CD4-positive, alpha-beta T cell treated with Interleukin-4 for 4 hours (primary cell): ENCODE measurements at places on chromosomes 6 and 20.
A peak's percentile ranks its signal among the peaks of the same experiment; 100 is the strongest.

DNA sequence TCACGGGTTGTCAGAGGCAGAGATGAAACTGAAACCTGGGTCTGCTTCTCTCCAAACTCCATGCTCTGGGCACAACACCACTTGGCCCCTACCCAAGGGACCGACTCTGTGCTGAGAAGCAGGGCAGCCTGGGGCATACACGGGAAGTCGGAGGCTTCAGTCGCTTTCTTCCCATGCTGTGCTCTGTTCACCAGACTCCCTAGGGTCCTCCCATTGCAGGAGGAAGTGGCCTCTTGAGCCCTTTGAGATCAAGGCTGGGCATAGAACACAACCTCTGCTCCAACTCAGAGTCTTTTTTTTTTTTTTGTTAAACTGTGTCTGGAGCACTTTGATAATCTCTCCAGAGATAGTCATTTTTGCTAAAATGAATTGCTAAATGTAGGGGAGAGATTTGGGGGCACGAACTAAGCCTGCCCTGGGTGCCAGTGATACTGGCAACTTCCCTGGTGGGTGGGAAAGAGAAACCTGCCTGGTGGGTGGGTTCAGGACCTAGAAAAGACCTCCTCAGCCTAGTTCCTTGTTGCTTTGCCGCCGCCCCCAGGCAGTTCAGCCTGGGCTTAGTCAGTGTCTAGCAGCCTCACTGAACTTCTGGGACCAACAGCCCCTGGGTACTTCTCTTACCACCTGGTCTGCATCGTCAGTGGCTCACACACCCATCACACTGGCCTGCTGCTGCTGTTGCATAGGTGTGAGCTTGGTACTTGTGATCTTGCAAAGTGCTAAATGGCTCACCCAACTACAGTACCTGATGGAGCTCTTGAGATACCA lies 62.0 kb downstream of the PPP1R14C start:
- DNase-seq, result no peak

- DNase-seq, result no peak
These were observed 11.9 kb upstream of the CAPN11 start for GRCh38 chr6:44146685-44147084.

DNA sequence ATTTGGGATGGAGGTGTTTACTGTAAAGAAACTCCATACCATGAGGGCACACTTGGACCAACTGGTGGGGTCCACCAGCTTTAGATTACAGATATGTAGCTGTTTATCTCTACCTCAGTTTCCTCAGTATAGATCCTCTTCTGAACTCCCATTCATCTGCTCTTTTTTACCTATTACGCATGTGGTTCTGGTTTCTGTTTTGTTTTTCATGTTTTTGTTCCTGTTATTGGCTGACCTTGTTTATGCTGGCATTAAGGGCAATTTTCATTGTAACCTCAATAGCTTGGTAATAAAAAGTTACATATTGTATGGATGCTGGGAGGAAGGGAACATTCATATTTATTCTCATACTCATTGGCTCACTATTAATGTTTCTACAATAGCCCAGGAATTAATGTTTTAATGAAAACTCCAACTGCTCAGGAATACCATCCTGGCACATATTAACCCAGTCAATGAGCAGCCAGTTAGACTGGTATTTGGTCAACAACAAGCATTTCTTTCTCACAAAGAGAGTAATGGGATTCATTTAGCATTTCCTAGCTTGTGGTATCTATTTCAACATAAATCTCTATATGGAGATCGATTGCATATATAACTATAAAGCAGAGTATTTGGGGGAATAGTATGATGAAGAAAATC lies 83.8 kb upstream of the FAM184A start:
- no peak for DNase-seq

GRCh38 chr6:45116714-45117410 lies 211.3 kb upstream of the RUNX2 start:
- DNase-seq, result no peak

DNA sequence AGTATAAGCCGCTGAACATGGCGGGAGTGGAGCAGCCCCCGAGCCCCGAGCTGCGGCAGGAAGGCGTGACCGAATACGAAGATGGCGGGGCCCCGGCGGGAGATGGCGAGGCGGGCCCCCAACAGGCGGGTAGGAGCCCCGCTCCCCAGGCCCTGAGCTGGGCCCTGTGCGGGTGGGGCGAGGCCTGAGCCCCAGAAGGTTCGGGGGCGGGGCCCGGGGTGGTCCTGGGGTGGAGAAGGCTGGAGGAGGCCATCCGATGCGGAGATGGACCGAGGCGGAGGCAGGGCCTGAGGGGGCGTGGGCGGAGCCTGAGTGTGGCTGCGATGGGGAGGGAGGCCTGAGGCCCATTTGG lies 7.1 kb downstream of the L3MBTL1 start:
- DNase-seq, result no peak

DNA sequence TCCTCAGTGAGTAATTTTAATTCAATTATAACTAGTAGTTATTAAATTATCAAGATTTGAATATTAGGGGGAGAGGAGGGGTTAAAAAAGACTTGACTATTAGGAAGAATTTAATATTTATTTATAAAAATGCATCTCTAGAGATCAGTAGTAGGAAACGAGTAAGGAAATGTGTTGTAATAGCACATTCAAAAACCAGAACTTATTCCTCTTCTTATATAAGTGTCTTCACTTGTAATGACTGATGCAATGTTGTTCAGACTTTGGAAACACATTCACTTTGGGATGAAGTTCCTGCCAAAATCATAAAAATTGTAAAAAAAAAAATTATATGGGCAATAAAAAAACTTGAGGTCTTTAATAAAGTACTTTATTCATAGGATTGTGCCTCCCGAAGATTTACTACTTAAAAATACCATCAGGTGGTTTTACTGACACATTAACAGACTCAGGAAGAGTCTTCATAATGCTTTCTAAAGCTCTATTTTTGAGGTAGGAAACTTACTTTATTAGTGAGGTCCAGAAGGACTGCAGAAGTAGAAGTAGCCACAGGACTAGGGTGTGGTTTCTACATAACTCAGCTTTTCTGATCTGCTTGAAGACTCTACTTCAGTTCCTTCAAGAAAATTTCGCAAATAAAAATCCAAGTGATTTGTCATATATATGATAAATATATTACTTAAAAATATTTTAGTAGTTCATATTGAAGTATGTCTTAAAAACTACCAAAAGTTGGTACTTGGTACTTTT lies 59.8 kb downstream of the CCDC170 start:
- no peak for DNase-seq

- DNase-seq, result no peak
These were observed 106.3 kb upstream of the ZNF217 start for GRCh38 chr20:53699906-53700305.

DNA sequence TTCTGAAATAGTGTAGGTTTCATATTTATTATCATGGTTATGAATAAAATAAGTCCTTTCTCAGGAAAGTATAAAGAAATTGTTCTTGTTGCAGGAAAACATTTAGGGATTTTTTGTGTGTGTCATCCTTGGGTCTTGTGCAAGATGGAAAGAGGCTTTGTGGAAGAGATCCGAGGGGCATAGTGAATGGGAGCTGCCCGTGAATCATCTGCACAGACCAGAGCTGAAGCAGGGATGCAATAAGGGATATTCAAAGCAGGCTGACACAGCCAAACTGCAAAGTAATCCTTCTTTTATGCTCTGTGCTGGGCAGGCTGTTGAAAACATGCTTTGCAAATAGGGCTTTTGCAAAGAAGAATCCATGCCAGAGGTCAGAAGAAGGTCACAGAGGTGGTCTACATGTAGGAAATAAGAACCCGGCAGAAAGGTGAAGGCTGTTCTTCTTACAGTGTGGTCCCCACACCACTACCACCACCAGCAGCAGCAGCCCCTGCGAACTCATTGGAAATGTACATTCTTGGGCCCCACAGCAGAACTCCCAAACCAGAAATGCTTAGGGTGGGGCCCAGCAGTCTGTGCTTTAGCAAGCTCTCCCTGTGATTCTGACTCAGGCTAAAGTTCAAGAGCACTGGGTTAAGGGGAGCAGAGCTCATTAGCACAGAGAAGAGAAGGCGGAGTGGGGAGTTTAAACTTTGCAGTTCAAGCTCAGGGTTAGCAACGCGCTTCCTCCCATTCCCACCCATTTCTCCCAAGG lies 237.6 kb downstream of the QKI start:
- DNase-seq, result no peak

DNA sequence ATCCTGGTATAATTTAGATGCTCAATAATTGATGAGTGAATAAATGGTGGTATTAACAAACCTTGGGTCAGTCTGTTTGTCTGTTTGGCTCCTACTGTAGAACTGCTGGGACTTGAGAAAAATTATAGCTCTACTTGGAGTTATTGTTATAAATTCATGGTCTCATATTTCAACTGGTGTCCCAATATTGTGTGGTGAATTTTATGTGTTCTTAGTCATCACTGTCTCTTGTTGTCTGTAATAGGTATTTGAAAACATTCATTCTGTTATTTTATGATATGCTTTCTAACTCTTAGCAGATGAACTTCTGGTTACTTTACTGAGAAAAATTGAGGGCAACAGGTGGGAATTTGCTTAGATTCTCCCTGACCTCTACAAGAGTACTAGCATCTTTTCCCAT lies 221.4 kb downstream of the CDKAL1 start:
- DNase-seq, result no peak

GRCh38 chr6:143804835-143805239 lies 38.3 kb upstream of the LTV1 start:
- DNase-seq, result no peak

DNA sequence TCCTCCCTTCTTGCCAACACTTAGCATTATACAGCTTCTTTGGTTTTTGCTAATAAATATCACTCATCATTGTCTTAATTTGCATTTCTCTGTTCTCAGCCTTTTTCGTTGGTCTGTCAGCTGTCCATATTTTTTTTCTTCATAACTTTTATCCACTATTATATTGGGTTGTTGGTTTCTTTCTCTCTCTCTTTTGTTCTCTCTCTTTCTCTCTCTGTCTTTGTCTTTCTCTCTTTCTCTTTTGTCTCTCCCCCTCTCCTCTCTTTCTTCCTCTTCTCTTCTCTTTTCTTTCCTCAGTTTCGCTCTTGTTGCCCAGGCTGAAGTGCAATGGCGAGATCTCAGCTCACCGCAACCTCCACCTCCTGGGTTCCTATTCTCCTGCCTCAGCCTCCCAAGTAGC lies 36.5 kb downstream of the JARID2 start:
- no peak for DNase-seq

DNA sequence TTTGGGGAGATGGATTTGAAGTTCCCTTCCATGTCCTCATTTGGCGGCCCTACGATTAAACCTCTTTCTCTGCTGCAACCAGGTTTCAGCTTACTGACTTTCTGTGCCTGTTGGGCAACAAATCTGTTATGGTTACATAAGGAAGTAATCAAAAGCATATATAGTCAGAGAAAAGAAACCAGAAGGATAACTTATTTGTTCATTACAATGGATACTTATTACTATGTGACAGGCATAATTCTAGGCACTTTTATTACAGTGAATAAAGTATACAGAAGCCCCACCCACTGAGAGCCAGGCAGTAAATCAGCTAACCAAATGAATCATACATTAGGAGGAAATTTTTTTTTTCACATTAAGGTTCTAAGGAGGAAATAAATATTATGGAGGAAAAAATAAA lies 9.6 kb upstream of the TRIM31 start:
- DNase-seq, result no peak

GRCh38 chr6:11585426-11586016 lies 48.0 kb downstream of the TMEM170B start:
- peak; percentile 13 for DNase-seq

DNA sequence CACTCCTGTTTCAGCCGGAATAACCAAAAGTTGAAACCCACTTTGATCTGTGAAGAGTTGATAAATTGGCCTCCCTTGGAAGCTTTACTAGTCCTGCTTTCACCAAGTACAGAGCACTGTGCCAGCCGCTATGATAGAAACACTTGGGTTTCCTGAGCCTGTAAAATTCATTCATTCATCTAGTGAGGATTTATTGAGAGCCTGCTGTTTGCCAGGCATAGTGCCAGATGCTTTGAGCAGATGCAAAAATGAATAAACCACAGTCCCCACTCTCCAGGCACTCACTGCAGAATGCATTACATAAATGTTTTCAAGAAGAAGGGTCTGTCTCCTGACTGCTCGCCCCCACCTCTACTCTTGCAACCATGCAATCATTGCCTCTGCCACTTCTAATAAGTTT lies 25.3 kb upstream of the TMEM217 start:
- DNase-seq, result no peak

DNA sequence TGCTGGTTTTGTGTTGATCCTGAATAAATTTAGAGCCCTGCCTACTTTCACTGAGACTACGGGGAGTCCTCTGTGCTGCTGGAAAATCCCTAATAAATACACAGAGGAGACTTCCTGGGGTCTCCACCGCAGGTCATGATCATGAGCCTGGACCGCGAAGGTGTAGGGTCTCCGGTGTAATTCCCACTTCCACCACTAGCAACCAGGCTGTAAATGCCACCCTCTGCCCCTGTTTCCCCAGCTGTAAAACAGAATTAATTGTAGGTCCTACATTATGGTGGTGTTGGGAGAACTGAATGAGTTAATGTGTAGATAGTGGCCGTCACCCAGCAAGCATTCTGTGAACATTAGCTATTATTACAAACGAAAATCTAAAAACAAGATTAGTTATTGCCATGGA lies 191.6 kb upstream of the THBS2 start:
- DNase-seq, result no peak

DNA sequence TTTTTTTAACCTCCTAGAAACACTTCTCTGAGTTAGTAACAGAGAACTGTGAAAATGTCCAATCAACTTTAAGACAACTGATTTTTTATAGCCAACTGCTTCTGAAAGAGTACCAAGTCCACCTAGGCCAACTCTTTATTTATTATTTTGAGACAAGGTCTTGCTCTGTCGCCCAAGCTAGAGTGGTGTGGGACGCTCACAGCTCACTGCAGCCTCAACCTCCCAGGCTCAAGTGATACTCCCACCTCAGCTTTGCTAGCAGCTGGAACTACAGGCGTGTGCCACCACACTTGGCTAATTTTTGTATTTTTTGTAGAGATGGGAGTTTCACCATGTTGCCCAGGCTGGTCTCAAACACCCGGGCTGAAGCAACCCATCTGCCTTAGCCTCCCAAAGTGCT lies 331.6 kb downstream of the RNGTT start:
- no peak for DNase-seq

DNA sequence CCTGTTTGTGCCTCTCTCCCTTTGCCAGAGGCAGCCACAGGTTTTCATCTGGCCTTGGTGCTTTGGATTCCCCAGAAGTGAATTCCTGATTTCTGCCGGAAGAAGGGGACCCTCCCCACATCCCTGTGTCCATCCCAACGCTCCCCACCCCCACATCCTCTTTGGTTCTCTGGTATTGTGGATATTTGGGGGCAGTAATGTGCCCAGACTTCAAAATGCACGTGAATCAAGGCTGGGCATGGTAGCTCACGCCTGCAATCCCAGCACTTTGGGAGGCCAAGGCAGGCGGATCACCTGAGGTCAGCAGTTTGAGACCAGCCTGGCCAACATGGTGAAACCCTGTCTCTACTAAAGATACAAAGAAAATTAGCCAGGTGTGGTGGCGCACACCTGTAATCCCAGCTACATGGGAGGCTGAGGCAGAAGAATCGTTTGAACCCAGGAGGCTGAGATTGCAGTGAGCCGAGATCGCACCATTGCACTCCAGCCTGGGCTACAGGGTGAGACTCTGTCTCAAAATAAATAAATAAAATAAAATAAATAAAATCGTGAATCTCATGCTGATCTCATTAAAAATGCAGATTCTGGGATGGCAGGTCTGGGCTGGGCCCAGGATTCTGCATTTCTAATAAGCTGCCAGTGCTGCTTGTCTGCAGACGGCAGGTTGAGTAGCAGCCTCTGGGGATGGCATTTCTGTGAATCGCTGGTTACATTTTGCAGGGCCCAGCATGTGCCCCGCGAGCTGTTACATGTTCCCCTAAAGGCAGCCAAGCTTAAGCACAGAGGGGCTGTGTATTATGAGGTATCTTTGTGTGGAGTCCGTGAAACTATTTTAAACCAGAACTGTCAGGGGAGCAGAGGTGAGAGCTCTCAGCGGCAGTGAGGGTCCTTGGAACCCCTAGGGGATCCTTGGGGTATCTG lies 49.0 kb downstream of the SYNJ2 start:
- DNase-seq, result no peak
